ENCODE measurements at places on chromosomes 5 and 9. TPM values are rescaled to one million over a fixed set of nuclear protein-coding genes. Genes with fewer than 3 reads are reported as not detected.

DHFR gene
- total RNA-seq: 131 TPM

ZNF462 gene
- total RNA-seq: 14.6 TPM

GOLM1 gene
- total RNA-seq: 39.0 TPM

OLFML2A gene
- 6.2 TPM for total RNA-seq

ERAP2 gene
- 26.9 TPM for total RNA-seq

CARD9 gene
- 0.86 TPM for total RNA-seq

SNX24 gene
- 16.9 TPM for total RNA-seq

OBP2B gene
- total RNA-seq: not detected

OR1Q1 gene
- not detected for total RNA-seq

IRF1 gene
- 20.3 TPM for total RNA-seq

HMMR gene
- 127 TPM for total RNA-seq

UAP1L1 gene
- 17.6 TPM for total RNA-seq

SLC26A2 gene
- total RNA-seq: 36.2 TPM

PCDHA5 gene
- not detected for total RNA-seq

OR1L8 gene
- not detected for total RNA-seq

ZNF484 gene
- 10.1 TPM for total RNA-seq

SPACA9 gene
- total RNA-seq: 4.1 TPM

ANKRD18A gene
- 0.34 TPM for total RNA-seq

FAM153A gene
- total RNA-seq: not detected

RGS7BP gene
- total RNA-seq: not detected

HBEGF gene
- 1.8 TPM for total RNA-seq

PLCXD3 gene
- 0.11 TPM for total RNA-seq

TEX48 gene
- not detected for total RNA-seq

PCDHB7 gene
- 2.0 TPM for total RNA-seq

AGTPBP1 gene
- 4.8 TPM for total RNA-seq

ST8SIA4 gene
- total RNA-seq: 13.9 TPM

ZNF354C gene
- 5.2 TPM for total RNA-seq

TERT gene
- 177 TPM for total RNA-seq

SLC35D2 gene
- total RNA-seq: 9.4 TPM

GARNL3 gene
- 1.2 TPM for total RNA-seq

SPINK5 gene
- not detected for total RNA-seq

GRM6 gene
- total RNA-seq: not detected

IFNK gene
- not detected for total RNA-seq

PCDHB4 gene
- 1.9 TPM for total RNA-seq

UBE2QL1 gene
- total RNA-seq: not detected

PCDHGA8 gene
- total RNA-seq: 0.26 TPM

AK3 gene
- 85.5 TPM for total RNA-seq

ROPN1L gene
- 1.1 TPM for total RNA-seq

ADAMTS13 gene
- 2.3 TPM for total RNA-seq

PCDHB13 gene
- total RNA-seq: 5.1 TPM

PPP2R2B gene
- 1.0 TPM for total RNA-seq

PCDHGC4 gene
- total RNA-seq: 0.69 TPM

PDLIM4 gene
- total RNA-seq: 153 TPM

ADAMTSL2 gene
- 0.32 TPM for total RNA-seq

CCDC152 gene
- total RNA-seq: under 0.01 TPM

ENTPD8 gene
- total RNA-seq: not detected

SLC6A3 gene
- not detected for total RNA-seq

PAEP gene
- total RNA-seq: not detected

SPARC gene
- 797 TPM for total RNA-seq

IFNA4 gene
- not detected for total RNA-seq

NOXA1 gene
- total RNA-seq: 0.17 TPM

C9orf153 gene
- not detected for total RNA-seq

NTNG2 gene
- total RNA-seq: 2.4 TPM

EPB41L4B gene
- 2.4 TPM for total RNA-seq
